ENCODE measurements at places on chromosomes 4 and X.

- no peak for DNase-seq
These were observed 62.2 kb downstream of the DTHD1 start for GRCh38 chr4:36343501-36344175.

GRCh38 chrX:40260146-40260747 is 162.5 kb upstream of the BCOR start:
- DNase-seq: no peak

- DNase-seq: no peak
These were observed 311.3 kb upstream of the HS3ST1 start for GRCh38 chr4:11739992-11740391.

GRCh38 chr4:167000141-167000852 is 234.0 kb downstream of the SPOCK3 start:
- DNase-seq: no peak

DNA sequence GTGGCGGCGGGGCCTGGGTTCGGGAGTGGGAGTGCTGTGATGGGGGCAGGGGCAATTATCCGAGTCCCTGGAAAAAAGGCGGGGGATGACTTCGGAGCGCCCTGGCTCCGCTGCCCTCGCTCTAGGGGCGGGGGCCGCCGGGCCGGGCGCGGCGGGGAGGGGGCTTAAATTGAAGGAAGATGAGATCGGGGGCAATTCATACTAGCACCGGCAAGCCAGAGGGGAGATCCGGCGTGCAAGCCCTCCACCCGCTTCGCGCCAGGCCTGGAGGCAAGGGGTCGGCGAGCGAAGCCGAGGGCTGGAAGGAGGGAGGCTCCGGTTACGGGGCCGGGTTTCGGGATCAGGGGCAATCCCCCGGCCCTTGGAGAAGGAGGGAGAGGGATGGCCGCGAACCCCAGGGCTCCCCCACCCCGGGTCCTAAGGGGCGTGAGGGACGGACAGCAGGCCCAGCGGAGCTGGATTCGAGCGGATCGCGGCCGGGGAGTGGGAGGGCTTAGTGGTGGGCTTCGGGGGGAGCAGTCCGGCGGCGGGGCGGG is 1.2 kb downstream of the BCORL1 start:
- no peak for DNase-seq

DNA sequence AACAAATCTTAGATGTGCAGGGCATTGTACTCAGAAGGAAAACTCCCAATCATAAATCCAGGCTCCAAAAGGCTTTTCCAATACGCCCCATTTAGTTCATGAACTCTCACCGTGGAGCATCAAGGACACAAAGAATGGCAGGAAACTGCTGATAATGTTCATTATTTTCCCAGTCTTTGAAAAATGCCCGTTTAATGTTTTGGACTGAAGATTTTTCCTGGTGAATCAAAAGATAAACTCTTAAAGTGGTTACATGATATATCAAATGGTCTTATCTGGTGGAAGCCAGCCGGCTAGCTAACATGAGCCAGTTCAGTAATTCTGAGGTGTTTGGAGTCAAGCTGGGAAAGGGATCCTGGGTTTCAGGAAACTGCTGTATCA is 62.1 kb upstream of the AP1S2 start:
- DNase-seq: no peak

- no peak for DNase-seq
These were observed 16.1 kb downstream of the BCOR start for GRCh38 chrX:40081679-40082068.

DNA sequence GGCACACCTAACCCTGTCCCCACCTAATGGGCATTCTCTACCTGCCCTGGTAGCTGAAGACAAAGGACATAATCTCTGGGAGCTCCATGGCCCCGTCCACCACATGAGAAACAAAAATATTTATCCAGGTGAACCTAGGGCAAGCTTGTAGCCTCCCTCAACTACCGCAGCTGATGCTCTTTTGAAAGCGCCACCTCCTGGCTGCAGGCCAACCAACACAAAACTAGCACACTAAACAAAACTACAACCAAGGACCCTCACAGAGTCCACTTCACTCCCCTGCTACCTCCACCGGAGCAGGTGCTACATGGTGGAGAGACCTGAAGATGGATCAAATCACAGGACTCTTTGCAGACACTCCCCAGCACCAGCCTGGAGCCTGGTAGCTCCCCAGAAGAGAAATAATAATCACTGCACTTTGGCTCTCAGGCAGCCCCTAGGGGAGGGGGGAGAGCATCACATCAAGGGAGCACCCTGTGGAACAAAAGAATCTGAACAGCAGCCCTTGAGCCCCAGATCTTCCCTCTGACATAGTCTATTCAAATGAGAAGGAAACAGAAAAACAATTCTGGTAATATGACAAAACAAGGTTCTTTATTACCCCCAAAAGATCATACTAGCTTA is 111.3 kb upstream of the ATP8A1 start:
- no peak for DNase-seq

DNA sequence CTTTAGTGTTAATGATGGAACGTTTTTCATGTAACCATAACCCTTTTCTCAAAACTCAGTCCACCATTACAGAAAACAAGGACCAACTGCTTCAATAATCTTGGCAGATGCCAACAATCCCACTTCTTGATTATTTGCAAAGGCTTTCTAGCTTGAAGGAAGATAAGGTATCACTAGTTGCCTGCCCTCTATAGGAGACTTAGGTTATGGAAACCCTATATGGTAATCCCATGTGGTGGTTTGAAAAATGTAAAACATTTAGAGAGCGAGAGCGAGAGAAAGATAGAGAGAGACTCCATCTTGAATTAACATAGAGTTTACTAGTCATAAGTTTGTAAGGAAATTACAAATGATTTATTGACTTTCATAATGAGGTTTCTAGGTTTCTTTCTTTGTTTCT is 1627.5 kb upstream of the TENM3 start:
- no peak for DNase-seq

- DNase-seq: no peak
These were observed 86.4 kb upstream of the MAB21L2 start for GRCh38 chr4:150495550-150495949.

DNA sequence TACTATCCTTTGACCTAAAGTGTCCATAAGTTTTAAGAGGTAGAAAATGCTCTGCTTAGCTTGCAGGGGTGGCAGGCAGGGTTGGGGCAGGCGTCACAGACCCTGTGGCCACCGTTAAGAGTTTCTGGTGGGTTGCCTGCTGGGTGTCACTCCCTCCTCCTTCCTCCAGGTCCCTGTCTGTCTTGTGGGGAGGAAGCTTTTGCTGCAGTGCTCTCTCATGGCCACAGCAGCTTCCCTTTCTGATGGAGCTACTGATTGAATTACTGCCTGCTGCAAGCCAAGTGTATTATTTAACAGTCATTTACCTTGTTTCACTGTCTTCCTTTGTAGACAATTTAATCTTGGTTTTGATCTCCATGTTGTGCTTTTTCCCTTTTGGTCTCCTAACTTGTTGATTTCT is 384.6 kb downstream of the IDS start:
- DNase-seq: no peak

DNA sequence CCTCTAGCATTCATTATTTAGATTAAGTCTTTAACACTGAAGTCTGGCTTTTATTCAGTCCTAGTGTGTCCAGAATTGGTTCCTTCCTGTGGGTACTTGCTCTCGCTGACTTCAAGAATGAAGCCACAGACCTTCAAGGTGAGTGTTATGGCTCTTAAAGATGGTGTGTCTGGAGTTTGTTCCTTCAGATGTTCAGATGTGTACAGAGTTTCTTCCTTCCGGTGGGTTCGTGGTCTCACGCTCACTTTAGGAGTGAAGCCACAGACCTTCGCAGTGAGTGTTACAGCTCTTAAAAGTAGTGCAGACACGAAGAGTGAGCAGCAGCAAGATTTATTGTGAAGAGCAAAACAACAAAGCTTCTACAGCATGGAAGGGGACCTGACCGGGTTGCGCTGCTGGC is 860.6 kb downstream of the STIM2 start:
- DNase-seq: no peak

DNA sequence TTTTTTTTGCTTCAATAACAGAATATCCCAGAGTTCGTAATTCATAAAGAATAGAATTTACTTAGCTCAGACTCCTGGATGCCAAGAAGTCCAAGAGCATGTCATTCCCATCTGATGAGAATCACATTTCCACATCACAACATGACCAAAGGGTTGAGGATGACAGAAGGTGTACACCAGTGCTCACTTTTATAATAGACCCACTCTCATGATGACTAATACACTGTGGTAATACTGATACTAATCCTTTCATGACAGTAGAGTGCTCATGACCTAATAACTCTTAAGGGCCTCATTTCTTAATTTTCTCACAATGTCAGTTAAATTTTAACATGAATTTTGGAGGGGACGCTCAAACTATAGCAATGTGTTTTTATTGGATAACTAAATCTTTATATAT is 69.2 kb downstream of the ZNF732 start:
- DNase-seq: no peak

GRCh38 chrX:115173181-115173580 is 16.0 kb upstream of the RBMXL3 start:
- DNase-seq: no peak

DNA sequence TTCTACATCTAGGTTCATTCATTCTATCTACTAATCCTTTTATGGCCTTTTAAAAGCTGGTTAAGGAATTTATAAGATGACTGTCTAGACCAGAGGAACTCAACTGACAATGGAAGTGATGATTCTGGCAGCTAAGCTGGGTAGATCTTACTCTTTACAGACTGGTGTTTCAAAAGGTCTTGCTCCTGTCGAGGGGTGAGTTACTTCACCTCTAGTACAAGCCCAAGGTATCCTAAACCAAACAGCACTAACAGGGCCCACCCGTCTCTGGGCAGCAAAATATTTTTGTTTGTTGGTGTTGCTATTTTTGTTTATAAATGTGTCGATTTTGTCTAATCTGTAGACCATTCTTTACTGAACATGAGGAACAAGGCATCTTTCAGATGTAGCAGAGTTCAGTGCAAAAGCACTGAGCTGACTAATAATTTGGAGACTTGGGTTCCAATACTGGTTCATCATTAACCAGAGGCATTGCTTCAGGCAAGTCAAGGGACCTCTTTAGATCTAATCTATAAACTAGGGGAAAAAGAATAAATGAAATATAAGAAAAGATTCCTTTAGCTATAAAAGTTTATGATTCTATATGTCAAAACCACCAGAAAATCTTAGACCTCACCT is 90.3 kb upstream of the FRG1 start:
- DNase-seq: no peak

DNA sequence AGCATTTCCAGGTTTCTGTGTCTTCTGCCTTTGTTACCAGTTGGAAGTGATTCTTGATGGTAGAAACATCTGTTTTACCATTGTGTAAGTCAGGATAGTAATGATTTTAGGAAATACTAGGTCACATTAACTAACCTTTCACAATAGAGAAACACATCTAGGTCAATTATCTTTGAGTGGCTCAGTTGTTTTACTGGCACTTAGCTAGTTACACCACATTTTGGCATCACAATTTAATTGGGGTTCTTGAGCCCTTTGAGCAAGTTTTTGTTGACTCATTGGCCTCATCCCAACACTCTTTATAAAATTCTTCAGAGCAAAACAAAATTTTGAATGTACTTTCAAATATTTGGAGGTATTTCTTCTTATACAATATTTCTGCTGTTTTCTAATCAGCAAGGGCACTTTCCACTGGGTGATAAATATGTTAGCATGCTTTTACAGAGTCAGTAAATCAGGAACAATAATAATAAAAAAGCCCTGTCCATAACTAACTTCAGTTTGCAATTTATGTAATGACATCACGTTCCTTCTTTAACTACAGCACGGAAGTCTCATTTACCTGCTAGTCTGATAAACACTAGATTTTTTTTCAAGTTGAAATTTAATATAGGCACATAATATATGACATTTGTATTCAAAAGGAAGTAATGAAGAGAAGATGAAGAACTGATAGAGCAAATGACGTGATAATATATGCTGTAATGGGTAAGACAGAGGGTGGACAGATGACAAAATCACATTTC is 64.8 kb upstream of the GK2 start:
- DNase-seq: no peak

DNA sequence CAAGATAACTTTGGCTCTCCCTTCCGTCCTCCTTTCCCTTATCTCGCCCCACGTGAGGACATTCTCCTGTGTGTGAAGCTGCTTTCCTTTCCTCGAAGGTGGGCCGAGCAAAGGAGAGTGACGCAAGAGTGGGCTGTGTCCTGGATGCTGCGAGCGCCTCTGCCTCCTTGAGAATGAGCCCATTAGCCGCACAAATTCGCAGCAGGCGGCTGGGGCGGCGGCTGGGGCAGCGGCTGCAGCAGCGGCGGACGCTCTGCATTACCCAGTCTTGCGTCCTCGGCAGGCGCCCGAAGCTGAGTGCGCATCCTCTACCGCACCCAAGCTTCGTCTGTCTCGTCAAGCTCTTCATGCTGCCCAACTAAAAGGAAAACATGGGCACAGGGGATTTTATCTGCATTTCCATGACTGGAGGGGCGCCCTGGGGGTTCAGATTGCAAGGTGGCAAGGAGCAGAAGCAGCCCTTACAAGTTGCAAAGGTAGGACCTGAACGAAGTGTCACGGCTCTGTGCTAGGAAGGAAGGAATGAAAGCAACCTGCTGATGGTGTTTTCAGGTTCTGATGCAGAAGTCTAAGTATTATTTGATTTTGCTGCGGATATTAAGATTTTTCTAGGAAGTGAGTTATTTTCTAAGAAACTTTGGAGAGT is at the start of gene SYNPO2:
TSS of gene SYNPO2 (plus strand) at position 189 of the 646 bp plus-strand sequence. CDS start at position 372, 183 bp downstream.
- peak; percentile 36 for DNase-seq

GRCh38 chrX:1657367-1658070 is 42.7 kb downstream of the ASMT start:
- no peak for DNase-seq

DNA sequence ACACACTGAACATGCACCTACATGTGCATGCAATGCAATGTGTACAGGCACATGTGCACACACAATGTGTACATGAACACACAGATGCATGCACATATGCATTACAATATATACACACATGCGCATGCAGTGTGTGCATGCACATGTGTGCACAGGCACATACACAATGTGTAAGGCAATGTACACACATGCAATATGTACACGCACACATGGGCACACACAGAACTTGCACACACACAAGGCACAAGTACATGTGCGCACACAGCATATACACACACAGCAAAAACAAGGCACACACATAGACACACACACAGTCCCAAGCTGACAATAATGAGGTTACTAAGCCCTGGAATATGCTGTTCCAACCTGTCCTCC is 76.3 kb downstream of the EVC2 start:
- DNase-seq: no peak

- no peak for DNase-seq
These were observed 892 bp downstream of the IL1RAPL2 start for GRCh38 chrX:104566681-104567501.

DNA sequence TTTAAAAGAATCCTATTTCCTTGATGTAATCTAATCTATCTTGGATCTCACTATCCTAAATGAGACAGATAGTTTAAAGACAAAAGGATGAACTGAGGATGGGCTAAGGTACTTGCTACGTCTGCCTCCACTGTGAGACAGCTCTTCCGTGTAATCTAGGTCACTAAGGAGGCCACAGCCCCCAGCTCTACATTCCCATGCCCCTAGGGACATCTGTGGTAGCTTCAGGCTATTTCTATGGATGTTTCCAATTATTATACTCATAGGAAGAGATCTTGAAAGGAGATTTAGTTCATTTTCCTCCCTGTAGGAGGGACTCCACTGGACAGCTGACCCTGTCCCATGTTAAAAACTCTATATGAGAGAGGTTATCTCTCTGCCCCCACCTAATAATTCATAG is 140.8 kb upstream of the TRPC5 start:
- no peak for DNase-seq
